ENCODE measurements at places on chromosomes 2 and 18.

- DNase-seq: no peak
Measured at GRCh38 chr2:168380500-168380899, 75.6 kb upstream of the CERS6 start.

DNA sequence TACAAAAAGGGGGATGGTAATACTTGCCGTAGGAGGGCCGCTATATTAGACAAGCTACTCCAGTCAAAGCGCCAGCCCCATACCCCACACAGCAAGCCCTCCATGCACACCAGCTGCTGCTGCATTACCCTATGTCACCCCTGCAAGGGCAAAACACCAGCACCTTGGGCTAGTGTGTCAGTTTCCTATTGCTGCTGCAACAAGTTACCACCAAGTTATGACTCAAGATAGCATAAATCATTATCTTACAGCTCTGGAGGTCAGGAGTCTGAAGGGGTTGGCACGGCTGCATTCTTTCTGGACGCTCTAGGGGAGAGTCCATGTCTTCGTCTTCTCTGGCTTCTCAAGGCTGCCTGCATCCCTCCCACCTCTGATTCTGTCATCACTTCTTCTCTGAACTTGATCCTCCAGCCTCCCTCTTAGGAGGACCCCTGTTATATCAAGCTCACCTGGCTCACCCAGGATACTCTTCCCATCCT lies 88.6 kb upstream of the ACAA2 start:
- DNase-seq: no peak

- no peak for DNase-seq
Measured at GRCh38 chr2:47554311-47554905, 151.5 kb downstream of the MSH2 start.

DNA sequence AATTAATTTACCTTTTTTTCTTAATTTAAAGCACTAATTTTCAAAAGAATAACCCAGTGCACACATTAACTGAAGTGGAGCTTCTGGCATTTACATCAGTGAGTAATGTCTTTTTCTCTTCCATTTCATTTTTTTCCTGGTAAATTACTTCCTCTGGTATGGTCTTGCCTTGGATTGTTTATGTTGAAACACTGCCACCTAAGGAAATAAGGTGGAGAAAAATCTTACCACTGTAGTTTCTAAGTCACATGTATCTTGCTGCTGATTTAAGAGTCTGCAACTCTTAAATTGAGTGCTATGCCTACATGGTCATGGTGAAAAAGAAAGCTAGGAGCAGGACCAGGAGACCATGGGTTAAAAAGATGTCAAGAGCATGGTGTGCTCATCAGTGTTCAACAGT lies 51.0 kb downstream of the TTC27 start:
- no peak for DNase-seq

DNA sequence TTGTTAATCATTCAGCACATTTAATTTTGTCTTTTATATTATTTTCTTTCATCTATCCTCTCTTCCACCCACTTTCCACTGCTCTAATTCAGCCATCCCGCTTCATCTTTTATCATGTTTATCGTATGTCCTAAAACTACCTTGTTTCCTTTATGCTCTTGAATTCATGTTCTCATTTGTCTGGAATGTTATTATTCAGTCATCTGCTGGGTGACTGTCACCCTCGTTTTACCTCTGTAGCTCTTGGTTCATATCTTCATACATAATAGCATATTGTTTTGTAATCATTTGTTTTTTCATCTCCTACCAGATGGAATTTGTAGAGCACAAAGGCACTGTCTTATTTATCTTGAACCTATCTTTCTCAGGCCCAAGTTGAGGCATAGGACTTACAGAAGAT lies 37.0 kb downstream of the SMCHD1 start:
- DNase-seq: no peak

- no peak for DNase-seq
Measured at GRCh38 chr2:236904389-236905263, 181.1 kb upstream of the COPS8 start.

GRCh38 chr2:172461591-172462372 lies 34.4 kb downstream of the ITGA6 start:
- DNase-seq: peak; percentile 64

DNA sequence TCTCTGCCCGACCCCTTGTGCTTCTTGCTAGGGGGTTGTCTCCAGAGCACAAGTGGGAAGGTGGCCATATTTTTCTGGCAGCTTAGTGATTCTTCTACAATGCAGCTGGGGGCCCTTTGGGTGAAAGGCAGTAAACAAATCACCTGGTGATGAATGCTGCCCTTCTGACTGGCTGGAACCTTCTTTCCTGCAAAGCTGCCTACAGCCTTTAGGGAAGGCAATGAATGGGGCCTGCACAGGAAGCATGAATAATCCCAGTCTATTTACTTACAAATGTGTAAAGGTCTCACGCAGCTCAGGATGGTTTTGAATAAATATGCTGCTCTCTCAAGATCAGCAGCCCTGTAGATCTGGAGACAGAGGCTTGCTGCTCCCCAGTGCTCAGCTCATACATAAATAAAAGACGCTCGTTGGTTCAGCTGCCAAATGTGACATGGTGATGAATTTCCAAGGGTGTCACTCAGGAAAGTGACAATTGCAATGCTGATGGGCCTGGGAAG lies 289.2 kb downstream of the TDRD15 start:
- DNase-seq: no peak

GRCh38 chr2:71743995-71744675 lies 290.8 kb downstream of the DYSF start:
- no peak for DNase-seq

- no peak for DNase-seq
Measured at GRCh38 chr2:154455166-154455565, 243.3 kb upstream of the KCNJ3 start.

DNA sequence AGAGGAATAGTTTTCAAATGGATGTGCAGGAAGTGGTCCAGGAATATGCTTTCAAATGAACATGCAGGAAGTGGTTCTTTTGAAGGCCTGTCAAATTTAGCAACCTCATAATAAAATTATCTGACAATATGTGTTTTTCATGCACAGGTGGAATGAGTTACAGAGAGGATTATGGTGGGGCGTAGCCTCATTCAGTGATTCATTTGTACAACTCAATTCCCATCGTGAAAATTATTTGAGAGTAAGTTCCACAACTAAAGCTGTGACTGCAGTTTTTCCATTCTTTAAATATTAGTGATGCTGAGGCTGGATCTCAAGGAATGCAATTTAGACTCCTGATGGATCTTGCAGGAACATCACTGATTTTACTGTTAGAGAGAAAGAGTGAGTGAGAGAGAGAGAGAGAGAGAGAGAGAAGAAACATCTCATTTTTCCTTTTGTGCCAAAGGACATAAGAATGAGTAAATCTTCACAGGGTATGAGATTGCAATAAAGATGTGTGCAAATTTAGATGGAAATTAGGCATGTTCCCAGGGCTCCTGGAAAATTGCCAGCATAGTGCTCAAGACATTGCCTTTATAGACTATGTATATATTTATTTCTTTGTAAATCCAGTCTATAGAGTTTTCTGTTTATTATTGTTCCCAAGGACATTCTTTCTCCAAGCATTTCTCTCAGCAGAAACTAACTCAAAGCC lies 394.9 kb upstream of the ZEB2 start:
- no peak for DNase-seq

GRCh38 chr18:10006311-10006893 lies 92.6 kb downstream of the VAPA start:
- DNase-seq: no peak

- no peak for DNase-seq
Measured at GRCh38 chr2:224966613-224967012, 75.7 kb downstream of the DOCK10 start.

- no peak for DNase-seq
Measured at GRCh38 chr2:32484937-32485336, 128.1 kb downstream of the BIRC6 start.

All from stimulated activated naive CD4-positive, alpha-beta T cell treated with Interleukin-2 at 50 U/mL for 16 hours (primary cell).